ENCODE measurements at places on chromosomes 1 and 21.

GRCh38 chr1:110248746-110249145, 38.6 kb downstream of the KCNC4 start:
- DNase-seq, result no peak

DNA sequence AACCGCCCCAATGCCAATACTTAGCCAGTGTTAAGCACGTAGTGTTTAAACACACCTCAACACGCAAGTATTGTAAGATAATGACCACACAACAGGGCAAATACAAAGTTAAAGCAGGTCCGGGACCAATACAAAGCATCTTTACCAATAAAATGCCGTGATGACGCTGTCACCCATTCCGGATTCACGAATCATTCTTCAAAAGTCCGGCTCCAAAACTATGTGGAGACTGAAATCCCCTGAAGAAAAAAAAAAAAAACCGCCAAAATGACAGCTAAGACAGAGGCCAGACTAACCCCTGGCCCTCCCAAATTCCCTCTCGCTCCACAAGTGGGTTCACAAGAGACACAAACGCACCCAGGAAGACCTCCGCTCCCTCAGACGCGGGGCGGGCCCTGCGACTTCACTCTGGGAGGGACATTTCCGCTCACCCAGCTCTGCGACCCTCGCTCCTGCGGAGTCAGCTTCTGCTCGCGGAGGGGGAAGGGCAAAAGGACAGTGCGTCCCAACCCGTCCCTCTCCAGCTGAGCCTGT, 625 bp upstream of the DARS2 start:
- DNase-seq, result no peak

- DNase-seq, result no peak
Observed at GRCh38 chr1:206507284-206508129, at the start of gene RASSF5. RASSF5 (plus strand) TSS chr1:206507531; CDS start chr1:206507603, 72 bp downstream.

- no peak for DNase-seq
Observed at GRCh38 chr1:86202552-86203340, 46.2 kb upstream of the COL24A1 start.

DNA sequence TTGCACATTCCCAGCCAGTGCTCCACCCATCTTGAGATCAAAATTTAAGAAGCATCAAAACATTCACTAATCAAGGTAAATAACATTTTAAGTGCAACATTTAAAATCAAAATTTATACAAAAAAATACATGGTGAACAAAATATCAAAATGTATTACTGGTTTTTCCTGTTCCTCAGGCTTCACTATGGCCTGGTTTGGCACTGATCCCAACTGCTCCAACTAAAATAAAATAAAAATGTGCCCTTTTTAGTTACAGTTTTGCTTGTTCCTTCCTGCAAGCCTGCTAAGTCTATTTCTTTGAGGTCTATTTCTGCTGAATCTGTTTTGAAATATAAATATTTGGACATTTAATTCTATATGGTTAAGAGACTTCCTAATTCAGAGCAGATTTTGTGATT, 54.9 kb downstream of the ADAMTS1 start:
- DNase-seq, result no peak

- no peak for DNase-seq
Observed at GRCh38 chr1:168301664-168302320, 21.1 kb downstream of the TBX19 start.

DNA sequence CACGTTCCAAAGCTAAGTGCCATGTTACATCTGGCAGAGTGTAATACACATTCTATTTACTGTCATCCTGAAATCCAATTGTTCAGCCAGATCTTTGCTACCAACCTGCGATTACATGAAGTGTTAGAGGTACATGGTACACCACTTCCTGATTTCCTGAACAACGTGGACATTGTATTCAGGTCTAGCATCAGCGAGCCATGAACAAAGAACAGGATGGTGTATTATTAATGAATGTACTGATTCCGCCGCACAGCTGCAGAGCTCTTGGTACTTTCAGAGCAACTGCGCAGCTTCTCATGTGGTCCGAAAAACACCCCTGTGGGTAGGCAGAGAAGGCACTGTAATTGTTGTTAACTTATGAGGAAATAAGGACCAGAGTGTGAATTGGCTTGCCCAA, 511.4 kb downstream of the AJAP1 start:
- no peak for DNase-seq

DNA sequence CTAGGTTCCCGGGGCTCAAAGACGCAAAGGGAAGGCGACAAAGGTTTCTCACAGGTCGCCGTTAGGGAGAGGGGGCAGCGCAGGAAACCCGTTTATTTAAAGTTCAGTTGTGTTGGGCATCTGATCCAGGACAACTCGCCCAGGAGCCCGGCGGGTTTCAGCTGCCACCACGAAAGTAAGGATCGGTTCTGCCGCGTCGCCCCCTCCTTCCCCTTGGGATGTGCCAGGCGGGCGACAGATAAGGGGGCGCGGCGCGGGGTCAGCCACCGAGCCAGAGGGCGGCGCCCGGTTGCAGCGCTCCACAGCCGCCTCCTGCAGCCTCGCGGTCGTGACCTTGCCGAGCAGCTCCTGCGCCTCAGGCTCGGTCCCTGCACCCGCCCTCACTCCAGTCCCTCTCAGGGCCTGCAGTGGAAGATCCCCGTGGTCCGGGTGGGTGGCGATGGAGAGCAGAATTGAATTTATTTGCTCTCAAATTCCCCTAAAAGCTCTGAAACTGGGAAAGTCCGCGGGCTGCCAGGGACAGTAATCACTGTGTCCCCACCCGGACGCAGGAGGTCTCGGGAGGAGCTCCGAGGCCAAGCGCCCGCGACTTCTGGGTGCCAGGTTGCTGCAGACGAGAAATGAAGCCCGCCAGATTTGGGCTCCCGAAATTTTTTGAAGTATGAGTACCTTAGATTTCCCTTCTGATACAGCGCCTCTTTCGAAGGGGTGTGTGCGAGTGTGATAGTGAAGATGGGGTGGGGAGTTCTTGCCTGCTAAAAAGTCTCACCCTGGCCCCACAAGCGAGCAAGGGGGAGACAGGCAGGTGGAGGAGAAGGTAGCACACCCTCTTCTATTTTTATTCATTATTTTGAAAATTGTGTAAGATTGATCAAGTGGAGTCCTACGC, 28.4 kb upstream of the NFIA start:
- DNase-seq, result no peak

GRCh38 chr1:245156736-245157505, 2.1 kb downstream of the KIF26B start:
- DNase-seq, result no peak

DNA sequence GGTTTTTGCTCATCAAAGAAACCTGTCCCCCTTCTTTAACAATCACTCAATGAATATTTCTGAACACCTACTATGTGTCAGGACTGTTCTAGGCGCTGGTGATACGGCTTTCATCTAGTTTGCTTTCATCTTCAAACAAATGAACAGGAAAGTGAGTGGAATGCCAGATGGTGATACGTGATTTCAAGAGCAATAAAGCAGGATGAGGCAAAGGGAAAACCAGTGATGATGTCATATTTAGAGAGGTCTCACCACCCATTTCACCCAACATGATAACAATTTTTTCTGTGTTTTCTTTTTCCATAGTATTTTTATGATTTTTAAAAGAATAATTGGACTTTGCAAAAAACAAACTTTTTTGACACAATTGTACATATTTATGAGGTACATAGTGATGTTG, 11.3 kb upstream of the SLC6A17 start:
- DNase-seq, result no peak
